ENCODE measurements at places on chromosomes 2 and 18. TPM values are rescaled to one million over a fixed set of nuclear protein-coding genes. Genes with fewer than 3 reads are reported as not detected.

CPLX4 gene
- not detected for total RNA-seq

DNA sequence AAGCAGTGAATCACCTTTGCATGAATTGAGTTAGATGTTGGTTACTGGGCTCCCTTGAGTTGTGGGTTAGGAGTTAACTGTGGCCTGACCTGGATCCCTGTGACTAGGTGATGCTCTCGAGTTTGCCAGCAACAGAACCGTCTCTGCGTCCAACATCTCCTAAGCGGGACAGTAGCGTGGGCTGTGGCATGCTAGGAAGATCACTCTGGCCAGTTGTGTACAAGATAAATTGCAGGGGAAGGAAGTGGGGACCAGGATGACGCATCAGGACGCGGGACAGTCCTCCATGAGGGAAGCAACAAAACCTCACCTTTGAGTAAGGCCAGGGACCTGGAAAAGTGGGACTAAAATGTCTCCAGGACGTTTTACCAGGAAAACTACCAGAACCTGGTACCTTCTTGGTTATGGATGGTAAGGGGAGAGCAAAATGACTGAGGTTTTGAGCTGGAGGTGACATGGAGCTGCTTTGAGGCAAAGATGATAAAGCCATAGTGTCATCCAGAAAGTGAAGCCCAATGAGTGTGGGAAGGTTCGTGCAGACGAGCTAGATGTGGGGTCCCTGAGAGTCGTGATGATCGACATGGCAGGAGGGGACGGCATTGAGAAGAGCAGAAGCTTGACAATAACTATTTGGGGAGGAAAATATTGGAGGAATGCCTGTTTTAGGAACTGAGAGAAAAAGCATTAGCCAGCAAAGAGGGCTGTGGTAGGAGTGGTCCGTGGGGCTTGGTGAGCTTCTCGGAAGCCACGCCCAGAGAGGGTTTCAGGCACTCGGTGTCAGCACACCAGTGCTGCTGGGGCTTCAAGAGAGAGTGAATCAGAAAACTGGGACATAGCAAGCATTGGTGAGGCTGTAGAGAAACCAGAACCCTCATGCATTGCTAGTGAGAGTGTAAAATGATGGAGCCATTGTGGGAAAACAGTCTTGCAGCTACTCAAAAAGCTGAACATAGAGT lies 95.1 kb downstream of the SMAD7 start:
- peaks cover 24% of the 10 kb centered on the region for H3K4me1 ChIP-seq
- H3K27me3 ChIP-seq: no peaks in the 10 kb centered on the region
- no peak overlapping the region for H3K4me3 ChIP-seq
- H3K36me3 ChIP-seq: no peaks in the 10 kb centered on the region
- no peak overlapping the region for H3K27ac ChIP-seq

DNA sequence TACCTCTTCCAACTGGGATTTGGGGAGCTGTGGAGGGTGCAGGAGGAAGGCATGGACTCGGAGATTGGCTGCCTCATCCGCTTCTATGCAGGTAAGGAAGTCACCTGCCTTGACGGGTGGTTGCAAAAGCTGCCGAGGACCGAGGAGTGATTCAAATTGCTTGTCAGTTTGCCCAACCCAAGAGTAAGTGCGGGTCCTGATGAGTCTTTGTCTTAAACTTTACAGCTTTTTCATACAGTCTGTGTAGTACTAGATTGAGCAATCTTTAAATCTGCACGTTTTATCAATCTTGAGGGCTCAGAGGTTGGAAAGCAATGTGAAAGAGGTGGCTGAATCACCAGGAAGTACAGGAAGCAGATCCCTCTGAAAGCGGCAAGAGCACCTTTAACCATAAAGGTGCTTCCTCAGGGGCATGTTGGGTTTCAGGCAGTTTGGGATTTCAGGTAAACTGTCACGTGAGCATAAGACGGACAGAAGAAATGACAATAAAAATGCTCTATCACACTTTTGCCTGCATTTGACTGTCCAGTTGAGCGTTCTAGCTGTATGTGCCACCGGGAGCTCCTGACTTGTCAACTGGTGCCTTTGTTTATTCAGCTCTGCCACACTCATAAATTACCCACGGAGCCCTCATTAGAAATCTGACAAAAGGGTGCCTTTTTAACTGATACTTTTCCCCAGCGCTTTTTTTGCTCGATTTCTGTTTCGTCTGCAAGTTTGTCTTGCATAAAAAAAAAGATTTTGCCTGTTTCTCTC lies 2.0 kb downstream of the PHLPP1 start:
- peaks cover 25% of the 10 kb centered on the region for H3K4me1 ChIP-seq
- H3K27me3 ChIP-seq: no peaks in the 10 kb centered on the region
- no peak overlapping the region for H3K27ac ChIP-seq
- peak overlapping the region; percentile 43 for H3K4me3 ChIP-seq
- DNase-seq: peak; percentile 53
- no peaks in the 10 kb centered on the region for H3K36me3 ChIP-seq

GRCh38 chr2:80068038-80068731 lies 236.4 kb downstream of the LRRTM1 start:
- no peaks in the 10 kb centered on the region for H3K27me3 ChIP-seq
- no peak for DNase-seq
- H3K4me1 ChIP-seq: no peaks in the 10 kb centered on the region
- H3K27ac ChIP-seq: no peak overlapping the region

TEX51 gene
- not detected for total RNA-seq

All from CD4-positive, alpha-beta memory T cell (primary cell).